ENCODE measurements at places on chromosomes 16 and 17.

- DNase-seq: no peak
Observed at GRCh38 chr17:37551788-37552187, 57.4 kb downstream of the SYNRG start.

- DNase-seq: no peak
Observed at GRCh38 chr16:78478267-78478861, 378.9 kb downstream of the WWOX start.

DNA sequence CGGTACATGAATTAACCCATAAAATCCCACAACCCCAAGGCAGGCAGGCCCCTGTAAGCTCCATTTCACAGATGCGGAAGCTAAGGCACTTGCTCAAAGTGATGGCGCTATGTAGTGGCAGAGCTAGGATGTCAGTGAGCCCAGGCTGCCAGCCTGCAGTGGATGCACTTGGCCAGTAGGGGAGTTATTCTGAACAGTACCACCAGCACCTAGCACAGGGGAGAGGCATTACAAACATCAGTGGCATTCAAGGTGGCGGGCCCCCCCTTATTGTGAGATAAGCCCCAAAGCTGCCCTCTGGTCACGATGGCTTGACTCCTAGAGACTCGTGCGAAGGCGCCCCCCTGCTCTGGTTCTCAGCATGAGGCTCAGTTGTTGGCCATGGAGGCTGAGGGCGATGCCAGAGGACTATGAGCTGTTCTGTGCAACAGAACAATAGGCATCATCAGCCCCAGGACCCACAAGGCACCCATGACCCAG lies 33.8 kb downstream of the GTF3C1 start:
- DNase-seq: no peak

GRCh38 chr16:68382296-68382718 lies 66.0 kb downstream of the SMPD3 start:
- DNase-seq: no peak

DNA sequence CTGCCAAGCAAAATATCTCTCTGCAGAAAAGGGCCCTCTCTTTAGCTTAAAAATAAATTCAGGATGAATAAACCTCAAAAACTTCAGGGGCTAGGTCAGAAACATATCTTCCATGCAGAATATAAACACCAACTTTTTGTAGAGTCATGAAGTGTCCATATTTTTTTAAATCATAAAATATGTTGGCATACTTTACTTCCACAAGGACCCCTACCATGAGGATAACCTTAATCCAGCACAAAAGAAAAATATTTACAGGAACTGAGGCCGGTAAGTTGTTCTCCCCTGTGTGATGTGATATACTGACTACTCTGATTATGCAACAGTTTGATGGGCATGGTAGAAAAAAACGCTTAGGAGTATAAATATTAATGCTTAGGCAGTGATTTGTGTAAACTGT lies 264.8 kb upstream of the CDH11 start:
- DNase-seq: no peak

GRCh38 chr17:64504769-64505339 lies 1.2 kb downstream of the DDX5 start:
- DNase-seq: no peak

- DNase-seq: no peak
Observed at GRCh38 chr17:76981545-76982295, 113.5 kb downstream of the MGAT5B start.

DNA sequence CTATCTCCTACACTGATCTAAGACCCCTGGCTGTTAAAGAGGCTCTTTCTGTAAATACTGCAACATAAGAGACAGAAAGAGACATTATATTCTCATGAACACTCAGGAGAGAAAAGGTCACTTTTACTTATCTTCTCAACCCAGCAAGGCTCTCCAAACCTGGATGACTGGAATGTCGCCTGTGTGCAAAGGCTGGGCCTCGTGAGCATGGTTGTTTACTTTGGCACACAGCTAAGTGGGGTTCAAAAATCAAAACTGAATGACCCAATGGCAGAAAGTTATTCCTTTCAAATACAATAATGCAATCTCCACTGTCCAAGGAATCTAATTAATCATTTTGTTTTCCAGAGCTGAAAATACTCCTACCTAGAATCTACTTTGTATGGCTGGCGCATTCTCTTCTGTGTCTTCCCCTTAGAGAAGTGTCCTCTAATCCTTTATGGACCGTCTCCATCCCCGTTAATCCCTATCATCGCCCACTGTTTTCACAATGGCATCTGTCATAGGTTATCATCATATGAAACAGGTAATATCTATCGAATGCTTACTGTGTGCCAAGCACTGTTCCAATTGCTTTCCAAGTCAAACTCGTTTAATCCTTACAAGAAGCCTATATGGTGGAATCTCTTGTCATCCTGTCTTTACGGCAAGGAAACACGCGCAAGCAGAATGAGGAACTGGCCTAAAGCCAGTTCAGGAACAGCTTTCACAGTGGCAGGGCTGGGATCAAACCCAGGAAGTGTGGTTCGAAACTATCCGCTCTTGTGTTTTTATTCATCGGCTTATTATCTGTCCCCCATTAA lies 1.3 kb downstream of the SLX4 start:
- no peak for DNase-seq

DNA sequence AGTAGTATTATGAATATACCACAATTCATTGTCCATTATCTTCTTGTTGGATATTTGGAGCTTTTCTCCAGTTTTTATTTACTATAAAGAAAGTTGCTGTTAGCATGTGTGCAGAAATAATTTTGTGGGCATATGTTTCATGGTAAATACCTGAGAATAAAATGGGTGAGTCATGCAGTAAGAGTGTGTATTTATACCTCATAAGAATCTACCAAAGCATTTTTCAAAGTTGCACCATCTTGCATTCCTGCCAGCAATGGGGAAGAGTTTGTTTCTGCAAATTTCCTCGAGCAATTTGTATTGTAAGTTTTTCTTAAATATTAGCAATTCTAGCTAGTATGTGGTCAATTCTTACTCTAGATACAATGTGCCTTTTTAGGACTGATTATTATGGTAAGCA lies 7.9 kb upstream of the MON1B start:
- DNase-seq: no peak

- no peak for DNase-seq
Observed at GRCh38 chr16:54475019-54475601, 188.5 kb upstream of the IRX3 start.

DNA sequence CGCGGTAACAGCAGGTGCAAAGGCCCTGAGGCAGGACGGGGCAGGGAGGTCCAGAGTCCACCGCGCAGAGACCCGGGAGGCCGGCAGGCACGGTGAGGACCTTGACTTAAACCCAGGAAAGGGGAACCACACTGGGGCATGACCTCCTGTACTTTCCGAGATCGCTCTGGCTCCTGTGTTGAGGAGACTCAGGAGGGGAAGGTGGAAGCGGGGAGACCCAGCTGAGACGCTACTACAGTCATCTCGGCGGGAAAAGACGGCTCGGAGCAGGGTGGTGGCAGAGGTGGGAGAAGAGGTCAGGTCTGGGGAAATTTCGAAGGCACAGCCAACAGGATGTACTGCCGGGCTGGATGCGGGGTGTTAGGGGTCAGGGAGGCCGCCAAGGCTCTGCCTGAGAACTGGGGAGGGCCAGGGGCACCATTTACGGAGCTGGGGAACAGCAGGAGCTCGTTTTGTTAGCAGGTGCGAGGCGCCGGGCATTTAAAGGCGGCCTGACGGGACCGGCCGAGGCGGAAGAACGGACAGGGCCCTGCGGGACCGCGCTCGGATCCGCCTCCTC lies 22.3 kb downstream of the NPTX1 start:
- no peak for DNase-seq

GRCh38 chr16:66930189-66930588 lies 4.0 kb downstream of the CIAO2B start:
- DNase-seq: no peak

DNA sequence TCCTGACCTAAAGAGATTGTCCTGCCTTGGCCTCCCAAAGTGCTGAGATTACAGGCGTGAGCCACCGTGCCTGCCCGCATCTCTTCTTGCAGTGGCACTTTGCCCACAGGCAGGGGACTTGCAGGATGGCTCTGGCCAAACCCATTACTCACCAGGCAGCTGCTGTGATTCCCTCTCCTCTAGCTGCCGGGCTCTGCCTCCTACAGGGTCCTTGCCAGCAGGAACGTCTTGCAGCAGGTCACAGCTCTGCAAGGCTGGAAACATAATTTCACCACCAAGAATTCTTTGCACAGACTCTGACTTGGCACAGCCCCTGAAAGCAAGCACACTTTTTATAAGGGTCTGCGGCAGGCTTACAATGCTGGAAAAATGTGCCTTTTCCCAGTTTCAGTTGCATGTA lies 20.3 kb downstream of the COX4I1 start:
- no peak for DNase-seq

GRCh38 chr16:3857189-3858043 lies 23.1 kb downstream of the CREBBP start:
- no peak for DNase-seq

DNA sequence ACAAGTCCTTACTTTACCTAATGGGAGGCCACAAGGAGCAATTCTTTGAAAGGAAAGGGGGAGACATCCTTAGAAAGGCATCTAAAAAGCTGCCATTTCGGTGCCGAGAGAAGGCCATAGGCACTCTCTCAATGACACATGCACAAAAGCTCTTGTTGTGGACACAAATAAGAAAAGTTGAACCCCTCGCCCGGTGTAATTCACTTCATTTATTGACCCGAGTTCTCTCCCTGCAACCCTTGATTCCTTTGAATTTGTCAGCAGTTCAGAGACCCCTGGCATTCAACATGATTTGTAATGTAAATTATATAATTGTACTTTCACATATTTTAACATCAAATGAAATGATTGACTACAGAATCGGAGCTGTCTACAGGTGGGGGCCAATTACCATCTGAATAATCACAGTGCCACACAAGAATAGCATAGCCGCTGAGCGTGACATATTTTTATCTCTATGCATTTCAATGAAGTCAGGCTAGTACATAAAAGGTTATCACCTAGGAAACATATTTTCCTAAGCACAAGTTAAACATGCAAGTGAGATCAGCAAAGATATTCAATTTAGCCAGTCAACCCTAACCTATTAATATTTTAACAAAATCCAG lies 66.7 kb downstream of the IRX6 start:
- DNase-seq: no peak

DNA sequence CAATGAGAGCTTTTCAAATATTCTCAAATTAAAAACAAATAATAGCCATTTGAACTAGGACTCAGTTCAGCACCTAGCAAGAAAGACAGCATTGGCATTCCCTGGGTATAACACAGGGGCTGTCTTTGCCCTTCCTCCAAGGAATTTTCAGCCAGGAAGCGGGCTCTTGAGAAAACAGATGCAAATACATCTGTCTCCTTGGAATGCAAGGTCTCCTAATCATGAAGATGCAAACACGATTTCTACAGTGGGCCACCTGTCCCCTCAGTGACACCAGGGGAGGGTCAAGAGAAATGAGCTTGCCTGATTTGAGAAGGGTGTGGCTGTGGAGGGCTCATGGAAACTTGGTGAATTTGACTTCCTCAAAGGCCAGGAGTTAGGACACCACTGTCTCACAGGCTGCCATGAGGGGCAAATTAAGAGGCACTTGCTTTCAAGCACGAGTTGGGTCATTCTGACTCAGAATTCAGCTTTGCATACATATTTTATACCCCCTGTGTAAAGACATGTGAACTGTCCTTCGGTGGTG lies 24.5 kb upstream of the SUPT4H1 start:
- no peak for DNase-seq

GRCh38 chr17:28242791-28243190 lies 76.2 kb upstream of the TMEM97 start:
- DNase-seq: no peak

GRCh38 chr17:6024576-6024975 lies 45.6 kb upstream of the WSCD1 start:
- no peak for DNase-seq

DNA sequence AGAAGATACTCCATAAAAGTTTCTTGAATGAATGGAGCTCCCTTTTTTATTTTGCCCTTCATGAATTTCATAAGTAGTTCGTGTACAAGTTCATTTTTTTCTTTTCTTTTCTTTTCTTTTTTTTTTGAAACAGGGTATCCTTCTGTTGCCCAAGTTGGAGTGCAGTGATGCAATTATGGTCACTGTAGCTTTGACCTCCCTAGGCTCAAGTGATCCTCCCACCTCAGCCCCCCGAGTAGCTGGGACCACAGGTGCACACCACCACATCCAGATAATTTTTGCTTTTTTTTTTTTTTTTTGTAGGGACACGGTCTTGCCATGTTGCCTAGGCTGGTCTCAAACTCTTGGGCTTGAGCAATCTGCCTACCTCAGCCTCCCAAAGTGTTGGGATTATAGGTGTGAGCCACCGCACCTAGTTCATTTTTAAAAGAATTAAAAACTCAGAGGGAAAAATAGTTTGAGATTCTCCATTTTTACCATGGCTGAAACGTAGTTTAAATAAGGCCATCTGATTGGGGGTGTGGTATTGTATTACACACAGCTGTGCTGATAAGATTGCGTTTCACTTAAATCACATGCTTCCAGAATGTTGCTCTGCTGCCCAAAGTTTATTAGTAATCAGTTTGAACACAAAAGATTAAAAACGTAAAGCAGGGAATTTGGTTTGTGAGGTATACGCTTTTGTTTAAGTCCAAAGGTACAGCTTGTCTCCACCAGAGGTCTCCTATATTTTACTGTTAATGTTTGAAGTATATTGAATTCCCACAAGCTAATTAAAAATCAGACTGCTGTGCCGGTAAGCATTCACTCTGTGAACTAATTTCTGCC lies 154.1 kb downstream of the SOCS1 start:
- no peak for DNase-seq

DNA sequence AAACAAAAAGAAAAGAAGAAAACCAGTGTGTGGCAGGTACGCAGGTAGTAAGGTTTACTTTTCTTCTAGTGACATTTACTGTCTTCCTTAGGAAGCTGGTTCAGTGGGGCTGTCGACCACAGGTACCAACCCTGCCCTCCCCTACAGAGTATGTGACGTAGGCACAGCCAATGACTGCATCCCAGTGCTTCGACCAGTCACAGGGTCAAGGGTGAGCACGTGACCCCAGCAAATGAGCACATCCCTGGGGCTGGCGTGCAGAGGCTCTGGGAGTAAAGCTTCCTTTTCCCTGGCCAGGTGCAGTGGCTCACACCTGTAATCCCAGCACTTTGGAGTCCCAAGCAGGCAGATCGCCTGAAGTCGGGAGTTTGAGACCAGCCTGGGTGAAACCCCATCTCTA lies 38.9 kb upstream of the PLCG2 start:
- DNase-seq: no peak

GRCh38 chr16:77308163-77308561 lies 109.0 kb downstream of the SYCE1L start:
- no peak for DNase-seq

- DNase-seq: no peak
Observed at GRCh38 chr16:27514806-27515205, 34.9 kb downstream of the GTF3C1 start.

- DNase-seq: no peak
Observed at GRCh38 chr17:4119299-4119698, 23.5 kb downstream of the ZZEF1 start.
